ENCODE measurements at places on chromosomes 11 and 22.

DNA sequence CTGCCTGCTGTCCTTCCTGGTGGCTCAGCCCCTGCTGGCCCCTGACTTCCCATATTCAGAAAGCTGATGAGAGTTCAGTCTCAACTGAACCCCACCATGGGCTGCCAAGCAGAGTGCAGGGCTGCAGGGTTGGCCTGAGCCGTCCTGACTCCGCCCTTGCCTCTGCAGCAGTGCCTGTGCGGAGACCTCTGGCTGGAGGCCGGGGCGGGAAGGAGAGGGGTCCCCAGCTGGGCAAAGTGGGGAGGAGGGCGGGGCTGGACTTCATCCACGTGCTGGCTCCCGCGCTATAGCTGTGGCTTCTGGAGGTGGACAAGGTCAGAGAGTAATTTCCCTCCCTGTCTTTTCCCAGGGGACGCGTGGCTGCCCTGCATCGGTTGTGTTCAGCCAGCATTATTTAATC is 13.6 kb downstream of the GLB1L3 start:
- no peak for DNase-seq

GRCh38 chr11:16874275-16874975 is 136.0 kb downstream of the C11orf58 start:
- no peak for DNase-seq

DNA sequence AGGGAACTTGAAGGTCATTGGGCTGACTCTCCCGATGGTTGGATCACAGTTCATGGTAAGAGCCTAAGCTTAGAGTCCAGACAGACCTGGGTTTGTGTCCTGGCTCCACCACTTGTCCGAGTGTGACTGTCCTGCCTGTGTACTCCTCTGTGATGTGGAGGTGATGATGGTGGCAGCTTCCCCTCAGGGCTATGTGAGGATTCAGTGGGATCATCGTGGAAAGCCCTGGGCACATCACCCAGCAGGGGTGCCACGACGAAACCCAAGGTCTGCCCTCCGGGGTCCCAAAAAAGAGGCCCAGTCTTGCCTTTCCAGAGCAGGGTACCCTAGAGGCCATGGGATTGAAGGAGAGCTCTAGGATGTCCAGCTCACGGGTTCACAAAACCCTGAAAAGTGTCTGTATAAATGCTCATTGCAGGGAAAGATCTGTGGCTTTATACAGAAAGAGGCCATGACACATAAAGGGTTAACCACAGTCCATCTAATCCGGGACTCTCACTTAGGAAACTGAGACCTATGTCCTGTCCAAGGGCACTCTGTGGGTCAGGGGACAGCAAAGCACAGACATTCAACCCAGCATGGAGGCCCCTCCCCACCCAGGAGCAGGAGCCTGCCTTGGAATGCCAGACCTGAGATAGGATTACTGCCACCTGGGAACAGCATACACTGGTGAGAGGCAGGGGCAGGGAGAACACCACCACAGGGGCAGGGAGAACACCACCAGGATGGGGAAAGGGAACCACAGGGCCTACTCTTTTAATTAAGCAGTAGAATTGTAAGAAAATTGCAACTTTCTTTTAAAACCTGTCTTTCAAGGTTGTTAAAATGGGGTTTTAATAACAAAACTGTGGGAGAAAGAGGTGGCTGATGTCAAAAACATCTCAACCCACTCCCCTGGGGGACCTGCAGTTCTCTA is 51.3 kb downstream of the IGLL5 start:
- DNase-seq: no peak

- no peak for DNase-seq
Measured at GRCh38 chr11:103897160-103897936, 139.1 kb upstream of the DDI1 start.

- DNase-seq: no peak
Measured at GRCh38 chr11:1651411-1651980, 21.9 kb downstream of the KRTAP5-5 start.

DNA sequence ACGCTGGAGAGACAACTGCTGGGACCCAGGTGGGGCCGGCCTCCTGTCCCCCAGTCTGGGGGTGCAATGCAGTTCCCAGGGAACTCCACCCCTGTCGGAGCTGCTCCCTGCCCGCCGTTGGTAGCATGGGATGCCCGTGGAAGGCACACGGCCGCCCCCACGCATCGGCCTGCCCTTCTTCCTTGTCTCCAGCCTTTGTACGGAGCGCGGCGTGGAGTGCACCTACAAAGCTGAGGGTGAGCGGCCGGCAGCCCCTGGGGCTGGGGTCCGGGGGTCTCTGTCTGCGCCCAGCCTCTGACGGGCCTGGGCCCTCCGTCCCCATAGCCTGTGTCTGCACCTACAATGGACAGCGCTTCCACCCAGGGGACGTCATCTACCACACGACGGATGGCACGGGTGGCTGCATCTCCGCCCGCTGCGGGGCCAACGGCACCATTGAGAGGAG is 23.2 kb downstream of the MUC5AC start:
- no peak for DNase-seq

DNA sequence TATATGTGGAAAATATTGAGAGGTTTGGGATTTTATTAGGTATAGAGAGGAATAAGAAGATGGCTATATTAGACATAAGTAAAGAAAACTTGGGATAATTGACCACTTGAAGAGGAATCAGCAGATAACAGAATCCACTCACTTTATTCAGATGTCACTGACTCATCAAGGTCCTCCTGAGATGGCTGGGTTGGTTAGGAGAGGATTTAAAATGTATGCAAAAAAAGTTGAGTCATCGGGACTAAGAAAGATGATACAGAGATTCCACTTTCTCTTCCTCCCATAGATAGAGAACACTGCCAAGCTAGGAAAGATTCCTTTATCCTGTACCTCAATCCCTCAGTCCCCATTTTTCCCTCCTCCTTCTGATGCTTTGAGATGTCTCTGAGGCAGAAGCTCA is at the start of gene OR6A2:
TSS of gene OR6A2 (minus strand) at position 288 of the 400 bp plus-strand sequence. CDS start 3,981 bp downstream, outside the sequence.
- no peak for DNase-seq

Measured in KG1 (cell line).